ENCODE measurements at places on chromosomes 2 and 18.

- no peak for DNase-seq
Measured at GRCh38 chr18:75369026-75369721, 58.3 kb downstream of the SMIM21 start.

DNA sequence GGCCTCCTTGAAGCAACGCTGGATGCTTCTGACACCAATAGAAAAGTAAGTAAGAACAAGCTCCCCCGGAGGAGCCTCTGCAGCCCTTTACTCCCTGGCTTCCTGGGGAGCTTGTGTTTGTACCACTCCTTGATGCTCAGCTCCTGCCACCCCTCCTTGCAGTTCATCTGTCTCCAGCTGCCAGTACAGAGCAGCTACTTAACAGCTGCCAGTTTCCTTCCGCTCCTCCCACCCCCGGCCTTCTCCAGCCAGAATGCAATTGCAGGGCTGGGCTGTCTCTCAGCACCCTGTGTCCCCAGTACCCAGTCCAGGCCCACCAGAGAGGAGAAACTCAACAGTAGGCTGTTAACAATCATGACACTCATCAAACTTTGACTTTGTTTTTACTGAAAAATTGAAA, 109.4 kb downstream of the AOX1 start:
- peak; percentile 30 for DNase-seq

- DNase-seq, result no peak
Measured at GRCh38 chr2:98592565-98592964, 15.7 kb downstream of the COA5 start.

DNA sequence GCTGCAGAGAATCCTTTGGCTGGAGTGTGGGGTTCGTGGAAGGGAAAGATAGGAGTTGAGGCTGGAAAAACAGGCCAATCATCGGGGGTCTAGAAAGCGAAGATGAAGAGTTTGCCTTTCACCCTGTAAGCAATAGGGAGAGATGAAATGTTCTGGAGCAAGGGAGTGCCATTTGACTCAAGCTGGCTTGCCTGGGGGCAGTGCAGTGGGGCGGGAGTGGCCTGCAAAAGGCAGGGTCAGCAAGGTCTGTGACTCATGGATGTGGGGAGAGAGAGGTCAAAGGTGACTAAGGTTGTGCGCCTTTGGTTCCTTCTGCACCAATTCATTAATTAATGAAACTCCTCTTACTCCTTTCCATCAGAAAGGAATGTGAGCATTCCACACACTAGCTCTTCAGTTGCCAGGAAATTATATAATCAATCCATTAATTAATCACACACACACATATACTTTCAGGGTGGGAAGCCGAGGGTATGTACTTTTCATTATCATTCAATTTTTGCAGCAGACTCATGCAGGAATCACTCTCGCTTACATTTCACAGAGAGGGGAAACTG, 227.6 kb downstream of the MYCN start:
- DNase-seq, result no peak

- no peak for DNase-seq
Measured at GRCh38 chr2:163802284-163802683, 66.5 kb upstream of the FIGN start.

DNA sequence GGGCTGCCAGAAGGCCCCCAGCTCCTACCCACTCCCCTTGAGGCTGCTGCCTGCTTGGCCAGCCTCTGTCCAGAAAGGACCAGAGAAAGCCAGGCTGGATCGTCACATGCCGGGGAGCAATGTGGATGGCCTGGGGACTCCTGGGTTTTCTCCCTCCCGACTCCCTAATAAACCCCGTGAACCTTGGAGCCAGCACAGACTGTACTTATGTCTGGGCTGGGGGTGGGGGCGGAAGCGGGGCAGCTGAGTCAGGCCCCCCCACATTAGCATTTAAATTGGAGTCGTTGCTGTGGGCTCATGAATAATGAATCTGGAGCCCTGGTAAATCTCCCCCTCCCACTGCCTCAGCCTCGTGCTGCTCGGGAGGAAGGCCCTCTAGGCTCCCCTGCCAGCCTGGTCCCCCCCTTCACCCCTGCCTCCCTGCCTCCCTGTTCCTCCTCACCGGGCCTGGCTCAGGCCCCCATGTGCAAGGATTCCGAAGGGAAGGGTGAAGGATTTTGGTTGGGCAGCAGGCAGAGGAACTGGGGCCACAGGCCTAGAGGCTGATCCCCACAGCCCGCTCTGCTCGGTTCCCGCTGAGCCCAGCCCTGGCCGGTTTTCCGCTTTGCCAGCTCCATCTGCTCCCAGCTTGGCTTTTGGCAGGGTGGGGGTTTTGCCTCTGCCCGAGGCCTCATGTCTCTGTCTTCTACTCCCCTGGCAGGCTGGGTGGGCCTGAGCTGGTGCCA, 7.3 kb upstream of the ASIC4 start:
- no peak for DNase-seq

DNA sequence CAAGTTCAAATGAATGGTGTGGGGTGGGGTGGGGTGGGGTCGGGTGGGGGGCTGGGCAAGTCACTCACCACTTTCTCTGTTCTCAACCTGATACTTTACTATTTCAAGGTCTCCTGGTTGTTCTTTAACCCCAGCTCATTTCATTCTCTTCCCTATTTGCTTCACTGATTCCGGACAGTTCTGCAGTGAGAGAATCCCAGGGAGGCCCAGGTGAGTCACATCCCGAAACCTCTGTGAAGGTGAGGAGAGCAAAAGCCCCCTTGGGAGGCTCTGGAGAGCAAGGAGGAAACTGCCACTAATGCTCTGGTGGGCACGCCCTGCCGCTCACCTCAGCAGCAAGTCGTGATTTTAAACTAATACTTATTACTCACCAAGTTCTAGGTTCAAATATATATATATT, 8.9 kb downstream of the EDAR start:
- no peak for DNase-seq

DNA sequence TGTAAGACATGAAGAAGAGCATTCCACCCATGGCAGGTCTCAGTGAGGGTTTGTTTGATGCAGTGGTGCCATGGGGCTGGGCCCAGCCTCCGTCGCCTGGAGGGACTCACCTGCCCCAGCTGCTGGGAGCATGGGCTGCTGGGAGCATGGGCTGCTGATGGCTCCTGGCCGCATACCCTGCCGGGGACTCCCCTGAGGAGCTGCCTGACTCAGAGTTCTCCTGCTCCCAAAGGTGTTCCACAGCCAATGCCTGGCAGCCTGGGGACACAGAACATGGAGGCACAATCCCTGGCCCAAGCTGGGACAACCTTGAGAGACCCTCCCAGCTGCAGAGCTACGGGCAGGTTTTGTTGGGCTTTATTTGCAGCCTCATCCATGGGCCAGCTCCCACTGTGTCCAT, 108.4 kb downstream of the COPS8 start:
- no peak for DNase-seq

DNA sequence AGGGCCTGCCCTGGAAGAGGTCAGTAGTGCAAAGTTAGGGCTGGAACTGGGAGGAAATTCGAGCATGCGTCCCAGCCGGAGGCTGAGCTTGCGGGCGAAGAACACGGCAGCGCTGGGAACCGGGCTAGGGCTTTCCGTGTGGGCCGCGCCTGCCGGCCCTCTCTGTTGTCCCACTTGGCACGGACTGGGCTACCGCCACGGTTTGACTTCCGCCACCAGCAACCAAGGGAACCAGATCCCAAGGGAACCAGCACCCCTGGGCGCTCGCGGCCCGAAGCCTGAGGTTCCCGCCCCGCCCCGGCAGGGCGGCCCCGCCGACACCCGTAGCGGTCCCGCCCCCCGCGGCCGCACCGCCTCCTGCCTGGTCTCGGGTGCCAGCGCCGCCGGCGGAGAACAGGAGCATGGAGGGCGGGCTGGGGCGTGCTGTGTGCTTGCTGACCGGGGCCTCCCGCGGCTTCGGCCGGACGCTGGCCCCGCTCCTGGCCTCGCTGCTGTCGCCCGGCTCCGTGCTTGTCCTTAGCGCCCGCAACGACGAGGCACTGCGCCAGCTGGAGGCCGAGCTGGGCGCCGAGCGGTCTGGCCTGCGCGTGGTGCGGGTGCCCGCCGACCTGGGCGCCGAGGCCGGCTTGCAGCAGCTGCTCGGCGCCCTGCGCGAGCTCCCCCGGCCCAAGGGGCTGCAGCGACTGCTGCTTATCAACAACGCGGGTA, at the start of gene SPR:
TSS of gene SPR (plus strand) at position 377 of the 708 bp plus-strand sequence. CDS start at position 402, 25 bp downstream.
- DNase-seq, result peak; percentile 73

DNA sequence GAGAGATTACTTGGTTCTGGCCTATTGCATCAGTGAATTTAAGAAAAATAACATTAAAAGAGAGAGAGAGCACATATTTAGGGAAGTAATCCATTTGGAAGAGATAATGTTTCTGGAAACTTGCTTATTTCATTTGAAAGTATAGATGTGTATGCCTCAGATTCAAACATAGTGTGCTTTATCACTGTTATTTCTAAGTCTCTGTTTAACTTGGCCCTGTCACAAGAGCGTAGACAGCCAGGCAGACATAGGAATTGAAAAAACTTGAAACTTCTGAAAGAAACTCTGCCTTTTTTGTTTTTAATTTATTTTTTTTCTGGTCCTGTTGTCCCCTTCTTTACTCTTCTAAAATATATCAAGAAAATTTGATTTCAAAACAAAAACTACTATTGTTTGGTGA, 849.1 kb downstream of the CNTNAP5 start:
- no peak for DNase-seq

DNA sequence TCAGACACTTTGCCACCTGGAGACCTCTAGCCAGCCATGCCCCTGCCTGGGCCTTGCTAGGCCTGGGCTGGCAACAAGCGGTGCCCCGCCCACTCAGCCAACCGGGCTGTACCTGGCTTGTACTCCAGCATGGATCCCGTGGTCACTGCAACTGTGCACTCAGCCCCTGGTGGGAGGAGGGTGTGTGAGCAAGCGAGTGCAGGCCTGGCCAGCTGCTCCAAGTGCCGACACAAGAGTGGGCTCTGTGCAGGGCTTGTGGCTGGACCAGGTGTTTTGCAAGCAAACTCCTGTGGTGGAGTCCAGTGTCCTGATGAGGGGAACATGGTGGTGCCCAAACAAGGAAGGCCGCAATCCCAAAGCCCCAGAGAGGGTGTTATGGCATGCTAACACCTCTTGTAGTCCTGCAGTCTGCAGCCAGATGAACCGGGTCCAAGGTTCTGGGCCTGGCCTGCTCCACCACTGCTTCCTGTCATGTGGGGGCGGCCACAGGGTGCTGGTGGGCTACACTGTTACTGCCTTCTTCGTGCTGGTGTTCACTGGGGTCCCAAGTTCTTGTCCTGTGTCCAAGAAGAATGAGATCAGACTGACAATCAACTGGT, 60.1 kb upstream of the CD28 start:
- DNase-seq, result no peak

- no peak for DNase-seq
Measured at GRCh38 chr18:67310826-67311225, 205.7 kb downstream of the DSEL start.

DNA sequence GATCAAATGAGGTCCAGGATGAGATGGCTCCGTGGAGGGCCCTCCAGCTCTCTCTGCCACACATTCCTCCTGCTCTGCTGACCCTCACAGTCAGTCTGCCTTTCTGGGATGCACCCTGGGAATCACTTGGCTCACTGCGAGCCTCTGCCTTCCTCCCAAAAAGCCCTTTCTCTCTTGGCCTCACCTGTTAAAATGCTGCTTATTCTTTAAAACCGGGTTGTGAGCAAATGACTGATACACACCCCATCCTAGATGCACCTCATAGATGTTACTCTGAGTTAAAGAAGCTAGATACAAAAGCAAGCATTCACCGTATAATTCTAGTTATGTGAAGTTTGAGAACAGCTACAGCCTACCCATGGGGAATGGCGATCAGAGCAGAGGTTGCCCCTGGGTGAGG, 167.7 kb upstream of the MYCN start:
- DNase-seq, result no peak

DNA sequence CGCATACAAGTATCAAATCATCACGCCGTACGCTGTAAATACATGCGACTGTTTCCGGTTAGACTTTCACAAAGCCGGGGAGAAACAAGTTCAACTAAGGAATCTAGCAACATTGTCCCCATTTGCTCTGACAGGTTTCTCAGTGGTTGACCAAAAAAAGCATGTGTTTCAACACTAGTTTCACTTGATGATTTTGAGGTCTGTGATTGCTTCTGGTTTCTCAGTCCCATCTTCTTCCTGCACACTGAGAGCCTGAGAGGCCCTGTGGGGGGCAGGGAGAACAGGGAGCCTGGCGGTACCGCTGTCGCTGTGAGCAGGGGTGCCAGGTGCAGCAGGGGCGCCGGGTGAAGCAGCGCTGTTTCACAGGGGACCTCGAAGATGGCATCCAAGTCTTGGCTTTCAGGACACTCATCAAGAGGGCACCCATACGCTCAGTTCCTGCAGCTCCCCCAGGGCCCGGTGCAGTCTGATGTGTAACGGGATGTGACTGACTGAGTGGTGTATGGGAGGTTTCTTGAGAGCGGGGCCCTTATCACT, 270.9 kb downstream of the TWIST2 start:
- DNase-seq, result no peak

- DNase-seq, result no peak
Measured at GRCh38 chr2:197339496-197340220, 29.1 kb upstream of the ANKRD44 start.
